Tibial artery (tissue), 4 donors: ENCODE measurements at places on chromosomes 4 and X.

- H3K4me1 ChIP-seq = no peaks in the 10 kb centered on the region
- H3K4me3 ChIP-seq = peak overlapping the region; percentile 29
- no peaks in the 10 kb centered on the region for H3K36me3 ChIP-seq
- DNase-seq = no peak
Measured at GRCh38 chrX:102546828-102547493, 30.4 kb upstream of the TMSB15A start.

- H3K4me1 ChIP-seq = peaks cover 7% of the 10 kb centered on the region
- peak within 1 kb of the TSS; percentile 80 for H3K27ac ChIP-seq
- H3K27me3 ChIP-seq = no peaks in the 10 kb centered on the region
- H3K4me3 ChIP-seq = peak within 1 kb of the TSS; percentile 57
Measured at GRCh38 chrX:154019633-154020528, at the start of gene IRAK1. Gene IRAK1, minus strand, starts transcription at chrX:154019902. Its CDS starts 90 bp downstream, at chrX:154019812.

- no peak overlapping the region for H3K4me3 ChIP-seq
- H3K27me3 ChIP-seq = no peaks in the 10 kb centered on the region
- DNase-seq = no peak
- H3K27ac ChIP-seq = no peak overlapping the region
Measured at GRCh38 chr4:52838729-52839586, 23.2 kb upstream of the RASL11B start.

DNA sequence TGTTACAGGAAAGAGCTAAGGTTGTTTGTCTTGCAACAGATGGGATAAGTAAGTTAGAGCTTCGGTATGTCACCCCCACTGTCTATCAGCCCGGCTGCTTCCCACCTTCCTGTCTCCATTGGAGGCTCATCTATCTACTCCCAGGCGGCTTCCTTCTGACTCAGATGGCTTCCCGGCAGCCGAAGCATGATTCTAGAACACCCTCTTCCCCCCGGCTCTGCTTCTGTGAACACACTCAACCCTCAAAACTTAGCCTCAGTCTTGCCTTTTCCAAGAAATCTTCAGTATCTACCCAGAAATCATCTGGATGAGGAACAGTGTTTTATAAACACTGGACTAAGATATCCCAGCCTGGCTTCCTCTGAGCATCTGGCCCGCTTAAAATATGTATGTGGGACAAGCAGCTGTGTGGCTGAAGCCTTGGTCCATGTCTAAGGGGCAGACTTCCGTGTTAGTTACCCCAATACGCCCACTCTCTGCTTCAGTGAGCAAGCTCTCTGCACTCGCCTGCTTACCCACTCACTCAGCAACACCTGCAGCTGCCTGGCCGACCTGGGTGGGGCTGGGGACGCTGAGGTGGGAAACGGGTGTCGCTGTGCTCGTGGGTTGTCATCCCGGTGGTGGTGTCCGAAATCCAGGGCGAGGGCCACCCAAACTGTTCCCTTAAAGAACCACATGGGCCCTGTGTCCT lies 12.0 kb upstream of the SLC2A9 start:
- no peaks in the 10 kb centered on the region for H3K4me1 ChIP-seq
- no peaks in the 10 kb centered on the region for H3K27me3 ChIP-seq
- peak; percentile 44 for DNase-seq
- H3K27ac ChIP-seq = no peak overlapping the region

DNA sequence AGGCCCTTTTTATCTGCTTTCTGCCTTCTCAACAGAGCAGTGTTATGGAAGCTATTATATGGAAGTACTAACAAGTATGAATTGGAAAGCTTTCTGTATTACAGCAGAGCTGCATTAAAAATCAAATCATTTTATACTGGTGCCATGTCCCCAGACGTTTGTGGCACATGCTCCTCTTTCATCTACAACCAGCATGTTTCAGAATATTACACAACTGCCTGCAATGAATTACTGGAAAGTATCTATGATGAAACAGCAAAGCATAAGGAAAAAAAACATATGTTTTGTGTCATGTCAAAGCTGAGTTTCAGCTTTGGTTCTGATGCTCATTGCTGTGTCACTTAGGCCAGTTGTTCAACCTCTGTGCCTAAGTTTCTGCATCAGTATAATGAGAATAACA lies 576.8 kb downstream of the GBA3 start:
- no peak for DNase-seq
- H3K36me3 ChIP-seq = no peaks in the 10 kb centered on the region
- no peak overlapping the region for H3K4me3 ChIP-seq

DNA sequence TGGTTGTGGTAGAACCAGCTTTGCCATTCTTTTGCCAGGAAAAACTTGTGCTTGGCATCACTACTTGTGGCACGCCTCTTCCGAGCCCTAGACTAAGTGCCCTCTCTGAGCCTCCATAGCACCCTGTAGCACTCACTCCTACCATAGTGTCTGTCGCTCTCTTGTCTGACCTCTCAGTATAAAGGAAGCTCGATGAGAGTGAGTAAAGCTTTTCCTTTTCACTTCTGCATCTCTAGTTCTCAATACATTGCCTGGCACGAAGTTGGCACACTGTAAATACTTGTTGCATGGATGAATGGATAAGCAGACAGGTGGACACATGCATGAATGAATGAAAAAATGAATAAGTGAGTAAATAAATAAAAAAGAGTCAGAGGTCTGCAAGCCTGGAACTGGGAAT lies 48.3 kb downstream of the TLR10 start:
- DNase-seq = no peak
- no peaks in the 10 kb centered on the region for H3K27me3 ChIP-seq
- H3K36me3 ChIP-seq = no peaks in the 10 kb centered on the region
- H3K27ac ChIP-seq = no peak overlapping the region
- no peak overlapping the region for H3K4me3 ChIP-seq

DNA sequence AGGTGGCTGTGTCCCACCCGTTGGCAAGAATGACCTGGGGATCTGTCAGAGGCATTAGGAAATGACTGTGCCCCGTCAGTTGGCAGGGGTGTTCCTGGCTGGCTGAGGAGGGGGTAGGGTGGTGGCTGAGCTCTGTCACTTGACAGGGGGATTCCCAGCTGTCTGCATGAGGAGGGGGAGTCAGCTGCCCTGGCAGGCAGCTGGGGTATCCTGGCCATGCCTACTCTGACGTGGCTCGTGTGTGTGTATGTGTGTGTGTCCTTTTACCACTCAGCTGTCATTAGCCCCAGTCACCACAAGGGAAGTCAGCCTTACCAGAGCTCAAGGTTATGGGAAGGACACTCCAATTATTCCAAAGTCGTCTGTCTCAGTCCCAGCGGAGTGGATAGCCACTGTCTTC lies 93.2 kb downstream of the EFNB1 start:
- no peaks in the 10 kb centered on the region for H3K27me3 ChIP-seq
- H3K36me3 ChIP-seq = no peaks in the 10 kb centered on the region
- no peaks in the 10 kb centered on the region for H3K4me1 ChIP-seq
- H3K27ac ChIP-seq = no peak overlapping the region
- no peak for DNase-seq

DNA sequence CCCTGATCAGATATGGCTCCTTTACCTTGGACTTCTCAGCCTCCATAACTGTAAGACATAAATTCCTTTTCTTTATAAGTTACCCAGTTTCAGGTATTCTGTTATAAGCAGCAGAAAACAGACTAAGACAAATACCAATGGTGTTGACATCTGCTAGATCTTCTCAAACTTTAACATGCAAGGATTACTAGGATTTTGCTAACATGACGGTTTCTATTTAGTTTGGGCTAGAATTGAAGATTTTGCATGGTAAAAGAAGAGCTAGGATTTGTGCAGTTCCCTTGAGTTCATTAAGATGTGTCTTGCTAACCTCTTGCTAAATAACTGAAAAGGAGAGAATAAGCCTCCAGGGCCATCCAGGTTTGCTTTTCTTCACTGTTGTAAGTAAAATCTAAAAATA lies 5.3 kb upstream of the COPS4 start:
- H3K27me3 ChIP-seq = no peaks in the 10 kb centered on the region
- no peak overlapping the region for H3K27ac ChIP-seq
- no peak for DNase-seq

GRCh38 chr4:128558896-128559679 lies 250.4 kb upstream of the JADE1 start:
- H3K27me3 ChIP-seq = no peaks in the 10 kb centered on the region
- DNase-seq = no peak
- H3K27ac ChIP-seq = peak overlapping the region; percentile 61
- H3K4me1 ChIP-seq = peaks cover 2% of the 10 kb centered on the region

DNA sequence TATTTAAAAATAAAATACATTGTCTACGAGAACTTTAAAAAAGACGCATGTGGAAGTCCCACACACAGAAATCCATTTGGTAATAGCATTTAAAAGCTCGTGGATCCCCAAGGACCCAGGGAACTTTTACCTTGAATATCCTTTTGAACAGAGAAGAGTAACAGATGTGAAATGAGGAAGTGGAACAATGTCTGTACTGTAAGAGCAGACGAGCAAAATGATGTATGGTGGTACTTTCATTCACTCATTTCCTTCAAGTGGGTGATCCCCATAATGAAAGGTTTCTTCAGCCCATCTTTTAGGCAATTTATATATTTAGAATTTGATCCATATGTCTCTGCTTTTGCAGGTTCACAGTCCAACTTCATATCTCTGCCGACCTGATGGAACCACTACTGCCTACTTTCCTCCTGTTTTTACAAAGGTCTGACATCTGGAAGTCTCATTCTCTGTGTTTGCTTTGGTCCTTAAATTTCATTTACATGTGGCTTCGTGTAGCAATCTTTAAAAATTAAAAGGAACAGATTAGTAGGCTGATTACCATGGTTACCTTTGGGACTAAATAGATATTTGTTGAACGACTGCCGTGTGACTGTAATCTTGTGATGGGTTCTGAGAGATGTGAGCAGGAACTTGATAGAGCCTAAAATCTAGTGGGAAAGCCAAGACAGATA lies 188.4 kb downstream of the PALLD start:
- no peak overlapping the region for H3K4me3 ChIP-seq
- peaks cover 9% of the 10 kb centered on the region for H3K4me1 ChIP-seq
